ENCODE measurements at places on chromosomes 13 and 19.

DNA sequence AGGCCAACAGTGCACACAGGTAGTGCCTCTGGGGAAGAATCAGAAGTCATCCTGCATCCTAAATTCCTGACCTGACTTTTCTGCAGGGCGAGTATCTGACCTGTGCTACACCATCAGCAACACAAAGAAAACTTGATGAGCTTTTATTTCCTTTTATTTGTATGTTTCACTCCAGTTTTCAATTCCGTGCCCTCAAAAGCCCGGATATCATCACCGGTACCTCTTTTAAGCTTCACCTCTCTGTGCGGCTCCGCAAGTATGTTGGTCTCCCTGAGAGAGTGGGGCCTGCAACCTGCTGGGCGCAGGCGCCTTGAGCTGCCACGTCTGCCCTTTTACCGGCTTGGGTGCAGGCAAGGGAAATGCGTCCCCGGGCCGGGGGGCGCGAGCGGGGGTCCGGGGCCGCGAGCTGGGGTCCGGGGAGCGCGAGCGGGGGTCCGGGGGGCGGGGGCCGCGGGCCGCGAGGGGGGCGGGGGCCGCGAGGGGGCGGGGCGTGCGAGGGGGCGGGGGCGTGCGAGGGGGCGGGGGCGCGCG lies 4.3 kb upstream of the DUXA start:
- DNase-seq, result no peak

- DNase-seq, result no peak
Measured at GRCh38 chr19:46849610-46850009, 1.0 kb downstream of the AP2S1 start.

DNA sequence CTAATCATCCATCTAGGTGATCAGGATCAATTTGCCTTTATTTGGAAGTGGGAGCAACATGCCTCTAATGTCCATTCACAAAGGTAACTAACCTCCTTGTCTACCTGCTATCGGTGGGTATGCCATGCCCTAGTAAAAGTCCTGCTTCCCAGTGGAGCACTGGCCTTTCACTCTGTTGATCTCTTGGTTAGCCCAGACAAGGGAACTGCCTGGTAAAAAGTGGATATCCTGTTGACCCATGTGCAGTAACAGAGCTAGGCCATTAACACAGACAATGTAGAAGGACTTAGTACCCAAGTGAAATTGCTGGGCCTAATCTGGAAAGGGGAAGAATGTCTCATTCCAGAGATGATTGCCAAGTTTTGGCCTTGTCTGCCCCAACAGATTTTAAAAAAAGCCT lies 171.5 kb upstream of the CSNK1A1L start:
- DNase-seq, result no peak

DNA sequence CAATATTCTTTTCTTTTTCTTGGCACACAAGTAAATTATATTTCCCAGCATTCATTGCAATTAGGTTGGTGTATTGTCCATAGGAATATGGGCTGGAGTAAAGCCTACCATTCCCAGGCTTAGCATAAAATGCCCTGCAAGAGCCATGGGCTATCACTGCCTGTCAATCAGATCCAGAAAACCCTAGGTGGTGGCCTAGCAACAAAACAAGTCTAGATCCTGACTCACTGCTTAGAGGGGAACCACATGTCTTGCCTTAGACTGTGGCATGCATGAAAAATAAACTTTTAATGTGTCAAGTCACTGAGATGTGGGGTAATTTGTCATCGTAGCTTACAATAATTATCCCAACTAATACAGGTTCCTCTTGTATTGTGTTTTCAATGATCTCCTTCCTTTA lies 16.2 kb downstream of the SOX21 start:
- DNase-seq, result no peak

GRCh38 chr13:102718746-102719145 lies 23.9 kb upstream of the METTL21C start:
- DNase-seq, result no peak

- DNase-seq, result no peak
Measured at GRCh38 chr13:100789968-100790367, 115.4 kb upstream of the TMTC4 start.

DNA sequence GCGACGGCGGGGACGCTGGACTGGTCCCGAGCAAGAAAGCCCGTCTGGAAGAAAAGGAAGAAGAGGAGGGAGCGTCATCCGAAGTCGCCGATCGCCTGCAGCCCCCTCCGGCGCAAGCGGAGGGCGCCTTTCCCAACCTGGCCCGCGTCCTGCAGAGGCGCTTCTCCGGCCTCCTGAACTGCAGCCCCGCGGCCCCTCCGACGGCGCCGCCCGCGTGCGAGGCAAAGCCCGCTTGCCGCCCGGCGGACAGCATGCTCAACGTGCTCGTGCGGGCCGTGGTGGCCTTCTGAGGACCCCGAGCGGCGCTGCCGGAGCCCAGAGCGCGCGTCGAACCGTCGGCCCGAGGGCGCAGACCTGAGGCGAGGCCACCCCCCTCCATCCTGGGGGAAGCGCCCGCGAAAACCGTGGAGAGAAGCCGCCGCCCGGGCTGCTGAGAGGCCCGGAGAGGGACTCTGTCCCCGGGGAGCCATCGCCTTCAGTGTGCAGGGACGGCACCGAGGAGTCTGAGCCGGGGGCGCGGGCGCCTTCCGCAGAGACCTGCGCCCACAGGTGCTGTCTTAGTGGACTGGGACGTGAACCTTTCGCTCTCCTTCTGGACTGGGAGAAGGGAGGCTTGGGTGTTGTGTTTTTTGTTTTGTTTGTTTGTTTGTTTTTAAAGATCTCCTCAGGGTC lies 3.5 kb downstream of the IER2 start:
- DNase-seq, result no peak

GRCh38 chr19:45660636-45661035 lies 7.4 kb upstream of the GIPR start:
- DNase-seq, result no peak

DNA sequence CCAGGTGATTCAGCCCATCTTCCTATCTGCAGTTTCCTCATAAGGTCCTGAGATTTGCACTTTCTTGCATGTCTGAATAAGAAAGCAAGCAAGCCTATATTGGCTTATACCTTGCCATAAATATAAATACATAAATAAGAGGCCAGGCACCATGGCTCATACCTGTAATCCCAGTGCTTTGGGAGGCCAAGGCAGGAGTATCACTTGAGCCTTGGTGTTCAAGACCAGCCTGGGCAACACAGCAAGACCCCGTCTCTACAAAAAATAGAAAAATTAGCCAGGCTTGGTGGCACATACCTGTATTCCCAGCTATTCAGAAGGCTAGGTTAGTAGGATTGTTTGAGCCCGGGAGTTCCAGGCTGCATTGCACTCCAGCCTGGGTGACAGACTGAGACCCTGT lies 5.5 kb upstream of the GPATCH1 start:
- no peak for DNase-seq

DNA sequence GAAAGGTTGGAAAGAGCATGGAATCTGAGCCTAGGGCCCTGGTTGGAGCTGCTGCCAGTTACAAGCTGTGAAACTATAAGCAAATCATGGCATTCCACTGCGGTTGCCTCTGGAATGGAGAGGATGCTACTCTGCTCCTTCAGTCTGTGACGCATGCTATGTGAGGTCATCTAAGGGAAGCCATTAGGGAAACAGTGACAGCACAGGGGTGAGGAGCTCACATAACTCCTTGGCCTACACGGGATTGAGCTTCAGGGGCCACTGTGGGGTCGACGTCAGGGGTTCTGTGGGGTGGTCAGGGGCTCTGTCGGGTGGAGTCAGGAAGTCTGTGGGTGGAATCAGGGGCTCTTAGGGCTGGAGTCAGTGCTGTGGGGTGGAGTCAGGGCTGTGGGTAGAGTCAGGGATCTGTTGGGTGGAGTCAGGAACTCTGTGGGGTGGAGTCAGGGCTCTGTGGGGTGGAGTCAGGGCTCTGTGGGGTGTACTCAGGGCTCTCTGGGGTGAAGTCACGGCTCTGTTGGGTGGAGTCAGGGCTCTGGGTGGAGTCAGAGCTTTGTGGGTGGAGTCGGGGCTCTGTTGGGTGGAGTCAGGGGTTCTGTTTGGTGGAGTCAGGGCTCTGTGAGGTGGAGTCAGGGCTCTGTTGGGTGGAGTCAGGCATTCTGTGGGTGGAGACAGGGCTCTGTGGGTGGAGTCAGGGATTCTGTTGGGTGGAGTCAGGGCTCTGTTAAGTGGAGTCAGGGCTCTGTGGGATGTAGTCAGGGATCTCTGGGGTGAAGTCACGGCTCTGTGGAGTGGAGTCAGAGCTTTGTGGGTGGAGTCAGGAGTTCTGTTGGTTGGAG lies 35.8 kb upstream of the MEDAG start:
- no peak for DNase-seq

- DNase-seq, result no peak
Measured at GRCh38 chr13:86765462-86765861, 905.7 kb upstream of the SLITRK5 start.

GRCh38 chr13:46053162-46054012 lies 841 bp upstream of the ZC3H13 start:
- no peak for DNase-seq

- no peak for DNase-seq
Measured at GRCh38 chr13:53201454-53202225, 173.0 kb downstream of the OLFM4 start.

GRCh38 chr19:10870955-10871603 lies at the start of gene CARM1:
CARM1 (plus strand) TSS chr19:10871553; CDS start chr19:10871703, 150 bp downstream.
- DNase-seq, result peak; percentile 94

DNA sequence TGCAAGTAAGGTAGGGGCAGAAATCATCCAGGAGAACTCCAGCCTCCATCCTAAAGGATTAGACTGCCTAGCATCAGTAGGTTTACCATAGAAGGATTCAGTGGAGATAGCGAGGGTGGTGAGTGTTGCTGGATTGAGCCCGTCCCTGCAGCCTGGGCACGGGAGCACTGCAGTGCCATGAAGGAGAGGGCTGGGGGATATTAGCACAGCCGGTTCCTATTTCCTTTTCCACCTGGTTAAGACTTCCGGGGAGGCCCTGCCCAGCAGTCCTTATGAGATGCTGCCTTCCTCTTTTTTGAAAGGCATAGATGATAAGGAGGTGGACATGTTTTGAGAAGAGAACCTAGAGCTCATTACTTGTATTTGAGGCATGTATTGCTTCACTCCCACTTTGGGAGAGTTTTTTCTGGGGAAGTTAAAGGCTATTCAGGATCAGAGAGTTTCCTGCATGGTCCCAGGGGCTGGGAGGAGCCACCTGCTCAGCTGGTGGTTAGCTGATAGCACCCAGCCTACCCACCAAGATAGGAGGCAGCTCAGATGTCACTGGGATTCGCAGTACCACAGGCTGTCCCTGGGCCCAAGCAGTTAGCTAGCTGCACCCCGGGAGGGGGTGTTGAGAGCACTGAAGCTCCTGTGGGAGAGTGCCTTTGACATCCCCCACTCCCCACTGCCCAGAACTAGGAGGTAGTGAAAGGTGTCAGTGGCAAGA lies 17.2 kb downstream of the ACTN4 start:
- DNase-seq, result no peak

DNA sequence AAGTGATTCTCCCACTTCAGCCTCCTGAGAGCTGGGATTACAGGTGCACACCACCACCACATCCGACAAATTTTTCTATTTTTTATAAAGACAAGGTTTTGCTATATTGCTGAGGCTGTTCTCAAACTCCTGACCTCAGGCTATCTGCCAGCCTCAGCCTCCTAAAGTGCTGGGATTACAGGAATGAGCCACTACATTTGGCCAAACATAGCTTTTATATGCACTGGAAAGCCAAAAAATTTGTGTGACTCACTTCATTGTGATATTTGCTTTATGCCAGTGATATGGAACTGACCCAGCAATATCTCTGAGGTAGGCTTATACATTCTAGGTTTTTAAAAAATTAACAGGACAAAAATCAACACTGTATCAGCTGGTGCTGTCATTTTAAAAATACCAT lies 26.8 kb upstream of the ACOD1 start:
- no peak for DNase-seq

- DNase-seq, result no peak
Measured at GRCh38 chr13:70634893-70635292, 526.6 kb upstream of the KLHL1 start.

DNA sequence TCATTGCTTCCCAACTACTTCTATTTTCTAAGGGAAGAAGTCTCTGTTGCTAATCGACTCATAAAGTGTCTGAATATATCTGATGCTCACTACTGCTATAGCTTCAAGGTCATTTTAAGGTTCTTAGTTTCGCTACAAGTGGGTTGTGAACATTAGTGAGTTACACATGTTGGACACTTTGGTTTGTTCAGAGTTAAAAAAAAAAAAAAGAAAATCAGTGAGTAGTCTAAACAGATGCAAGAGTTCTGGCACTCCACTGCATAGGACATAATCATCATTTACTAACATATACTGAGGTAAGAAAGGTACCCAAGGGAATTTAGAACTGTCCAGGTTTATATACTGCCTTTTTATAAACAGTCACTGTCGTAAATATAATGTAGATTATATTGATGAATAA lies 108.8 kb downstream of the KLF12 start:
- DNase-seq, result no peak

GRCh38 chr13:99383946-99384345 lies 76.7 kb upstream of the GPR183 start:
- DNase-seq, result no peak

GRCh38 chr13:27833206-27833605 lies 40.9 kb downstream of the GSX1 start:
- DNase-seq, result no peak

GRCh38 chr19:18841400-18841799 lies 9.6 kb downstream of the UPF1 start:
- no peak for DNase-seq

DNA sequence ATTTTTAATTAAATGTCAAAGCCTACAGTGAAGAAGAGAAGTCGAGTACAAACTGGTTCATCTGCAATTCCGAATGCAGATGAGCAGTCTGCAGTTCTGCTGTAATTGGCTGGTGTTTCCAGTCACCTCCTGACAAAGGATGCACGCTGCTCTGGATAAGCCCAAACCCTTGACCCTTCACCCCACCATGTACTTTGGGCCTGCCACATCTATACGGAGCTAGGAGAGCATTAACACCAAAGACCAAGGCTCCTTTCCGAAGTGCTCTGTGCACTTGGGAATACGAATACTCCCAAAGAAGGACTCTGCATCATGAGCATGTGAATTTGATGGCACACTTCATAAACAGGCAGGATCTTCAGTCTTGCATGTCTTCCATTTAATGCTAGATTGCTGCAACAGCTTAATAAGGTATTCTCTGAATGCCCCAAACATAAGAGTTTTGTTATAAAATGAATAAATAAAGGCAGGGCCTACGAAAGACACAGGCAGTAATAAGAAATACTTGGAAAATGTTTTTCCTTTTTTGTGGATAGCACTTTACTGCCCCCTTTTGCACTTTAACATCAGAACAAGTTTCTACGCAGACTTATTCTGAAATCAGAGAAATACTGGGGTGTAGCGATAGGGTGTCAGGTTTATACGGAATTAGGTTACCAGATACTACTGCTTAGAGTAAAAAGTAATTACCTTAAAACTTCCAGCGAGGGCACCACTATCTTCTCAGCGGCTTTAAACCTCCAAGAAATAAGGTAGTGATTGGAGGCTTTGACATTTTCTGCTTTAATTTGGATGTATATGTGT lies 15.0 kb downstream of the EFNB2 start:
- DNase-seq, result no peak

- DNase-seq, result no peak
Measured at GRCh38 chr13:97295283-97296182, 73.4 kb downstream of the MBNL2 start.

DNA sequence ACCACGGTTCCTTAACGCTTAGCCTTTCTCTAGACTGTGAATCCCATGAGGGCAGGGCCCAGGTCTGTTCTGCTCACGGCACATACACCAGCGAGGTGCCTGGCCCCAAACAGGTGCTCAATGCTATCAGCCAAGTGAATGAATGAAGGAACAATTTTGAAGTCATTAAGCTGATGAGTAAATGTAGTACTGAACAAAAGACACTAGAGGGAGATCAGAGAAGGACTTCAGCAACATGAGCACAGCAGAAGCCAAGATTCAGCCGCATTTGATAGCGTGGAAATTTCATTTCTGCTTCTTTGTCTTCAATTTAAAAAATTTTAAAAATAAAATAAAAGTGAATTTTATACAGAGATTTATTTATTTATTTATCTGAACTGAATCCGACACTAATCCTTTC lies 20.1 kb upstream of the MYO16 start:
- no peak for DNase-seq
